ENCODE measurements at places on chromosomes 4 and X.

- DNase-seq: peak; percentile 20
Observed at GRCh38 chr4:5988086-5988845, 30.0 kb downstream of the C4orf50 start.

DNA sequence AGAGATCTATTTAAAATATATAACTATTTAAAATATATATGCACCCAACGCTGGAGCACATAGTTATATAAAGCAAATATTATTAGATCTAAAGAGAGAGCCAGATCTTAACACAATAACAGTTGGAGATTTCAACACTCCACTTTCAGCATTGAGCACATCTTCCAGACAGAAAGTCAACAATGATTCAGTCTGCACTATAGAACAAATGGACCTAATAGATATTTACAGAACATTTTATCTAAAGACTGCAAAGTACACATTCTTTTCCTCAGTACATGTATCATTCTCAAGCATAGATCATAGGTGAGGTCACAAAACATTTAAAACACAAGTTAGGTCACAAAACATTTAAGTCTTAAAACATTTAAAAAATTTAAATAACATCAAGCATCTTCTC, 36.4 kb downstream of the NLRP2B start:
- DNase-seq: no peak

DNA sequence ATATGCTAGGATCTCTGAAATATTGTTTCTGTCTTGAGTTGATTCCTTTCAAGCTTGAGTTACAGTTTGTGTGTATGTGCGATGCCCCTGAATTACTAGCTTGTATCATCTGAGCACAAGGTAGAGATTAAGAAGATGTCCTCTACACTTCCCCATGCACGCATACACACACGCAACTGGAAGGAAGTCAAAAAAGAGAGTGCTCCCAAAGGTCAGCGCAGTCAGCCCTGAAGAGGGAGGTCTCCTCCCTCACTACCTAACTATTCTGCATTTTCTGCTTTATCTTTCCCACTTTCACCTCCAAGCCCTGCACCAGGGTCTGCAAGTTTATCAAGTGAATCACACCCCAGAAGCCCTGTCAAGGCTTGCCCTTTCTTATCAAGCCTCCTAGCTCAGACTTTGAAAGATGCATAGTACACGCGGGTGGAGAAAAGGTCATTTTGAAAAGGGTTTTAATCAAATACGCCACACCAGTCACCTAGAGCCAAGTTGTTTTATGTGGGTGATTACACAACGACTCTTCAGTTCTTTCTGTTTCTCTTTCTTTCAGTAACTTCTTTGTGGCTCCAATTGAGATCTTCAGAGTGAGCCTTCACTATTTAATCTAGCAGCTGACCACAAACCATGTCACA, 127.7 kb downstream of the ASB9 start:
- no peak for DNase-seq

GRCh38 chr4:160825644-160826338, 1338.0 kb downstream of the FSTL5 start:
- DNase-seq: no peak

DNA sequence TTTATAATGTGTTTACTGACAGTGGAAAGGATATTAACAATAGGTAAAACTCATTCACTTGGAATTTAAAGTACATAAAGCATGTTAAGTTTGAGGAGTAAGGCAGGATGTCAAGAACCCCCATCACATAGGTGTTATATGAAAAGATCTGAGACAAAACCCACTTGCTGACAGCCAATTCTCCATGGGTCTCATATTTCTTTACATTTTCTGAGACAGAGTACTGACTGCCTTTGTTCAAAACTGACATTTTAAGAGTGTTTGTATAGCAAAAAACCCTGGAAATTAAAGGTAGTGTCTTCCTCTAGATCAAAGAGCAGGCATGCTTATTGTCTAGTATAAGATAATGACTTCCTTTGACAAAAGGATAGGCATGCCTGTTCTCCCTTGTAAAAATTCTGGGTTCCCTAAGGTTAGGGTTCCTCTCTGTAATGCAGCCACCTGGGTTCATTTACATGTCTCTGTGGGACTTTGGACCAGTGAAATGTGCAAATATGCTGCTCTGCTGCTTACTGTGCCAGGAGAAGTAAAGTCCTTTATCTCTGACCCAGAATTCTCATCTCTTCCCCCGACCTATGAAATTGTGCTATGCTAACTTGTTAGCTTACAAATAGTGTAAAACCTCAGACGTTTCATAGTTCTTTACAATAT, 123.6 kb downstream of the PCDH18 start:
- no peak for DNase-seq

GRCh38 chr4:7651461-7651921, 216.8 kb upstream of the PSAPL1 start:
- DNase-seq: no peak

All from activated CD8-positive, alpha-beta memory T cell treated with anti-CD3 and anti-CD28 coated beads, Interleukin-2, amount 50 U/mL, for 48 hours (primary cell).